Kidney (tissue), 22 donors: ENCODE measurements at places on chromosomes 16 and 17. TPM values are rescaled to one million over a fixed set of nuclear protein-coding genes. Genes with fewer than 3 reads are reported as not detected.

The SETD1A gene
- total RNA-seq, result 18.8 TPM

- no peak overlapping the region for H3K4me3 ChIP-seq
- H3K36me3 ChIP-seq, result no peaks in the 10 kb centered on the region
- no peak for DNase-seq
- H3K4me1 ChIP-seq, result no peaks in the 10 kb centered on the region
- H3K27ac ChIP-seq, result no peak overlapping the region
- no peaks in the 10 kb centered on the region for H3K27me3 ChIP-seq
Observed at GRCh38 chr16:15808071-15808470, 48.8 kb downstream of the MYH11 start.

The DBF4B gene
- 3.5 TPM for total RNA-seq

GRCh38 chr17:44221862-44222111, 2.3 kb upstream of the UBTF start:
- no peaks in the 10 kb centered on the region for H3K27me3 ChIP-seq
- peaks cover 2% of the 10 kb centered on the region for H3K36me3 ChIP-seq
- H3K27ac ChIP-seq, result peak overlapping the region; percentile 95
- peak overlapping the region; percentile 53 for H3K4me3 ChIP-seq
- H3K4me1 ChIP-seq, result peaks cover 26% of the 10 kb centered on the region
- no peak for DNase-seq

The CBX2 gene
- 3.5 TPM for total RNA-seq

GRCh38 chr17:18235743-18236256, 10.4 kb downstream of the LLGL1 start:
- no peaks in the 10 kb centered on the region for H3K4me1 ChIP-seq
- H3K27me3 ChIP-seq, result no peaks in the 10 kb centered on the region
- DNase-seq, result no peak
- H3K4me3 ChIP-seq, result no peak overlapping the region

- H3K27me3 ChIP-seq, result no peaks in the 10 kb centered on the region
- H3K36me3 ChIP-seq, result no peaks in the 10 kb centered on the region
- no peaks in the 10 kb centered on the region for H3K4me1 ChIP-seq
Observed at GRCh38 chr16:26214581-26215174, 522.9 kb downstream of the HS3ST4 start.

DNA sequence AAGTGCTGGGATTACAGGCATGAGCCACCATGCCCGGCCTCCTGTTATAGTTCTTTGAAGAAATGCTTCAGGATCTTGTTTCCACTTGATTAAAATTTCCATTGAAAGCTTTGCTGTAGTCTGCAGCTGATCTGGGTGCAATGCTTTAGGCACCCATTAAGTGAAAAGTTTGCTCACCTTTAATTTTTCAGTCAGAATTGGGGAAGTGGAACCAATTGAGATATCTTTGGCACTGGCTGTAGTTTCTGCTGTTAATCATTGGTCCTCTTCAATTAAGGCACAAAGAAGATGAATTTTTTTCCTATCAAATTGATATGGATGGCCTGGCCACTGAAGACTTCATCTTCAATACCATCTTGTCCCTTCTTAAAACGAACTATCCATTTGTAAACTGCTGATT, 336.1 kb upstream of the TBX2 start:
- H3K27ac ChIP-seq, result no peak overlapping the region
- no peak overlapping the region for H3K4me3 ChIP-seq
- no peak for DNase-seq
- H3K36me3 ChIP-seq, result no peaks in the 10 kb centered on the region

- peaks cover 38% of the 10 kb centered on the region for H3K36me3 ChIP-seq
- H3K4me3 ChIP-seq, result no peak overlapping the region
- H3K27ac ChIP-seq, result peak overlapping the region; percentile 7
- DNase-seq, result no peak
Observed at GRCh38 chr17:59671386-59671785, 35.8 kb downstream of the PTRH2 start.

The APOBR gene
- 3.2 TPM for total RNA-seq

DNA sequence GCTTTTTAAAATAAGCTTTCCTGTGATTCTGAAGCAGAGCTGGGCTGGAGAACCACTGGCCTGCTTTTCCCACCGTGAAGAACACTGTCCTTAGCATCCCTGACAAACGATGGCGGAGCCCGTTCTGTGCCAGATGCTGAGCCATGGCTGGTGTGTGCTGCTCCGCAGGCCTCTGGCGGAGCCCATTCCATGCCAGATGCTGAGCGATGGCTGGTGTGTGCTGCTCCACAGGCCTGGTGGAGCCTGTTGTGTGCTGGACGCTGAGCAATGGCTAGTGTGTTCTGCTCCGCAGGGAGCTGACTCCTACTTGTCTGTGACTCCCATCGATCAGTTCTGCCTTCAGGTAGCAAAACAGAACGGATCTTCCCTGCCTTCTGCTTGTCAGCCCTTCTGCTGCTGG, 4.3 kb downstream of the ENDOV start:
- no peaks in the 10 kb centered on the region for H3K4me1 ChIP-seq
- DNase-seq, result no peak
- H3K27ac ChIP-seq, result no peak overlapping the region
- peaks cover 3% of the 10 kb centered on the region for H3K36me3 ChIP-seq
- no peaks in the 10 kb centered on the region for H3K27me3 ChIP-seq

GRCh38 chr17:19295473-19296135, 58.4 kb downstream of the EPN2 start:
- DNase-seq, result no peak
- H3K27me3 ChIP-seq, result no peaks in the 10 kb centered on the region
- no peaks in the 10 kb centered on the region for H3K4me1 ChIP-seq
- H3K27ac ChIP-seq, result no peak overlapping the region
- no peaks in the 10 kb centered on the region for H3K36me3 ChIP-seq

The HP gene
- 41.4 TPM for total RNA-seq

DNA sequence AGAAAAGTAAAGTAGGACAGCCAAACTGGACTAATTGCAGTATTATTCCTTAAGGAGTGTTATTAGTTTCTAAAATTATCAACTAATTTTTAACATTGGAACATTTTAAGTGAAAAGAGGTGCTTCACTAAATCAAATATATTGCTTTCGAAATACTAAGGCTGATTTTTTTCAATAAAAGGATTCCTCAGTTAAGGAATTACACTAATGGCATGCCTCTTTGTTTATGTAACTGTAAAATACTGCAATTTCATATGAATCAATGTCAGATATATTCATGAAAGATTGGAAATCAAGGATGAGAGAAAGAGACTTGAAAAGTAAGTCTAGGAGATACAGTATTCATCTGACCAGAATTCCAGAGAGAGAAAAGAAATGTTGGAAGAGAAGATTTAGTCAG, 129.8 kb downstream of the TANC2 start:
- H3K4me3 ChIP-seq, result no peak overlapping the region
- DNase-seq, result no peak
- H3K27me3 ChIP-seq, result no peaks in the 10 kb centered on the region
- H3K27ac ChIP-seq, result no peak overlapping the region
- H3K36me3 ChIP-seq, result peaks cover 2% of the 10 kb centered on the region

The SUZ12 gene
- total RNA-seq, result 23.5 TPM

The HEATR9 gene
- total RNA-seq, result 0.16 TPM

GRCh38 chr16:57704011-57704904, 9.7 kb downstream of the DRC7 start:
- H3K27me3 ChIP-seq, result no peaks in the 10 kb centered on the region
- H3K4me1 ChIP-seq, result no peaks in the 10 kb centered on the region
- no peak overlapping the region for H3K27ac ChIP-seq
- no peaks in the 10 kb centered on the region for H3K36me3 ChIP-seq

DNA sequence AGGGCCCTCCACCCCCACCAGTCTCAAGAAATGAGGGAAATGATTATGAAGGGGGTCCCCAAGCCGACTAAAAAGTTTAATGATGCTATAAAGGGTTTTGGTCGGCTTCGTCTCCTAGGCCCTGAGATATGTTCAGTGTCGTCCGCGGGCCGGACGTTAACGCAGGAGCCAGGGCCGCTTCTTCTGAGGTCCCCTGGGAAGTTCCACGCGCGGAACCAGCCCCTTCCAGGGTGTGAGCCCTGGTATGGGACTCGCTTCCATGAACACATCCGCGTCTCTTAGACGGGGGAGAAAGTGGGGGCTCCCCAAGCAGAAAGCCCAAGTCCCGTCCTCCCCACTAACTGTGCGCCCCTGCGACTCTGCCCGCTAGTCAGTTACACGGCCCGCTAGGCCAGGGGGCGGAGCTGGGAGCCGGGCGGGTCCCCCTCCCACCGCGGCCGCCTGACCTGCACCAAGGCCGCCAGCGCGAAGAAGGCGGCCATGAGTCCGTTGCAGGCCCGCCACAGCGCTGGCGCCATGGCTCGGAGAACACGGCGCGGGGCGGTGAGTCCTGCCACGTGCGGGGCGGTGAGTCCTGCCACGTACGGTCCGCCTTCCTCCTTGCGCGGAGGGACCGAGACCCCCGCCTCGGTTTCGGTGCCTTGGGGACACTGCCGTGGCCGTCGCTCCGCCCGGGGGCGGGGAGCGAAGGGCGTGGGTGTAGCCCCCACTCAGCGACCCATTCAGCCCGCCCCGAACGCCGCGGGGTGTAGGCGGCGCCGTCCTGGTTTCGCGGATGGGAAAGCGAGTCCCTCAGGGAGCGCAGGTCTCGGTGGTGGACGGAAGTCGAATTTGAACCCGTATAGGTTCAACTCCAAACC, at the start of gene TMEM220:
TSS of gene TMEM220 (minus strand) at position 690 of the 860 bp plus-strand sequence. CDS start at position 518, 172 bp downstream.
- DNase-seq, result peak; percentile 93
- H3K27me3 ChIP-seq, result no peaks in the 10 kb centered on the region
- peaks cover 9% of the 10 kb centered on the region for H3K36me3 ChIP-seq
- H3K4me3 ChIP-seq, result peak within 1 kb of the TSS; percentile 73

DNA sequence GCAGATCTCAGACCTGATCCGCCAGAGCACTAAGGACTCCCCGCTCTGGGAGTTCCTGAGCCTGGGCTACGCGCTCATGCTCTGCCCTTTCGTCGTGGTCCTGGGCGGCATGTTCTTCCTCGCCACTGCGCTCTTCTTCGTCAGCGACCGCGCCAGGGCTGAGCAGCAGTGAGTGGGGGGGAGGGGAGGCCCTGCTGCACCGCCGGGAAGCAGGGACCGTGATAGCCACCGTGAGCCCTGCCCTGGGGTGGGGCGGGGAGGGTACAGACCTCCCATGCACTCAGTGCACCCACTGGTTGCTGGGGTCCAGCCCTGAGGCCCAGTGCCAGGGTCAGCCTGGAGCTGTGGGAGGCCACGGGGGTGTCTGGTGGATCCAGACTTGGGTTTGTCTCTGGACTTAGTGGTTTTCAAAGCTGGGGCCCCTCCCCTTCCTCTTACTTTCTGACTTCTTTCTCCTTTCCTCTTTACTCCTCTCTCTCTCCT, 18.9 kb downstream of the MYBBP1A start:
- H3K36me3 ChIP-seq, result peaks cover 4% of the 10 kb centered on the region
- no peak for DNase-seq
- H3K27ac ChIP-seq, result peak overlapping the region; percentile 51
- H3K4me1 ChIP-seq, result peaks cover 17% of the 10 kb centered on the region
- H3K27me3 ChIP-seq, result no peaks in the 10 kb centered on the region

The ITGAE gene
- 16.5 TPM for total RNA-seq
